ENCODE measurements at places on chromosomes 4 and X. TPM values are rescaled to one million over a fixed set of nuclear protein-coding genes. Genes with fewer than 3 reads are reported as not detected.
A peak's percentile ranks its signal among the peaks of the same experiment; 100 is the strongest.

DNA sequence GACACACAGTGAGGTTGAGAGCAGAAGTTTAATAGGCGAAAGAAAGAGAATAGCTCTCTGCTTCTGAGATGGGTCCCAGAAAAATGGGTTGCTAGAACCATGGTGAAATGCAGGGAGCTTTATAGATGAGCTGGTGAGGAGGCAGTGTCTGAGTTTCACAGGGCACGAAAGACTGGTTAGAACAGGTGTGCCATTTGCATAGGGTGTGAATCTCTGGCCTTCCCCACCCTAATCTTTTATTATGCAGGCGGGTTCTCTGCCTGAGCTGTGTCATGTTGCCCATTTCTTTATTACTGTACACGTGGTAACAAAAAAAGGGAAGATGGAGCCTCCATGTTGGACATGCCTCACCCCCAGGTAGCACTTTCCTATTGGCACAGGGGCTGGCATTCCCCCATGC, 39.1 kb downstream of the FUNDC1 start:
- H3K27ac ChIP-seq, result no peak overlapping the region
- no peak overlapping the region for H3K4me3 ChIP-seq
- no peaks in the 10 kb centered on the region for H3K4me1 ChIP-seq
- no peak for DNase-seq

DNA sequence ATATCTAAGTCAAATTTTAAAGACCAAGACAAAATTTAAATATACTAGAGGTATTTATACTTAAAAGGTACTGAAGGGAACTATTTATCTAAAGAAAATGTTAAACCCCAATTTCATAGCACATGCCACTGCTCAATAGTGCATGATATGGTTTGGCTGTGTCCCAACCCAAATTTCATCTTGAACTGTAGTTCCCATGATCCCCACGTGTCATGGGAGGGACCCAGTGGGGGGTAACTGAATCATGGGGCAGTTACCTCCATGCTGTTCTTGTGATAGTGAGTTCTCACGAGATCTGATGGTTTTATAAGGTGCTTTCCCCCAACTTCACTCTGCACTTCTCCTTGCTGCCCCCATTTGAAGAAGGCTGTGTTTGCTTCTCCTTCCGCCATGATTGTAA, 32.3 kb downstream of the MAML3 start:
- H3K27me3 ChIP-seq, result no peaks in the 10 kb centered on the region
- no peaks in the 10 kb centered on the region for H3K4me1 ChIP-seq
- no peak for DNase-seq
- no peak overlapping the region for H3K4me3 ChIP-seq
- no peak overlapping the region for H3K27ac ChIP-seq

GRCh38 chr4:165799384-165799815, 73.6 kb upstream of the TLL1 start:
- no peaks in the 10 kb centered on the region for H3K36me3 ChIP-seq
- H3K4me3 ChIP-seq, result no peak overlapping the region
- no peak overlapping the region for H3K27ac ChIP-seq
- no peaks in the 10 kb centered on the region for H3K27me3 ChIP-seq

Gene STS
- total RNA-seq, result 7.2 TPM

DNA sequence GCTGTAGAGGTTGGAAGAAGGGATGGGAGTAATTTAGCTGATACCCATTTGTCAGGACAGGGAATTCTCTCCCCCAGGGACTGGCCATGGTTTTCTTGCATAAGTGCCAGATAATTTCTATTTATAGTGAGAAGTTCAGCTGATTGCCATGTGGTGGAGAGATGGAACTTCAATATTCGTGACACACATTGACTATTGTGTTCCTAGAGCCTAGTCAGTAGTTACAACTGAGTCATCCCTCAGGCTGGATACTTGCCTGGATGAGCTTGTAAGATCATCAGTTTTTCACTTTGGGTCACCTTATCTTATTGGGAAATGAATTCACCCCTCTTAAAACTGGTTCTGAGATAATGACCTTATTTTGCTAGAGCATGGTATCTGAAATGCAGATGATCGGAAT, 32.2 kb downstream of the CFAP299 start:
- H3K27ac ChIP-seq, result no peak overlapping the region
- H3K36me3 ChIP-seq, result no peaks in the 10 kb centered on the region
- no peak for DNase-seq

Gene PABPC4L
- 2.8 TPM for total RNA-seq

- DNase-seq, result peak; percentile 23
- no peak overlapping the region for H3K27ac ChIP-seq
- no peak overlapping the region for H3K4me3 ChIP-seq
- no peaks in the 10 kb centered on the region for H3K27me3 ChIP-seq
Measured at GRCh38 chrX:46628460-46629371, 55.2 kb downstream of the CHST7 start.

GRCh38 chrX:65755786-65756185, 88.3 kb downstream of the MSN start:
- no peak for DNase-seq
- no peaks in the 10 kb centered on the region for H3K27me3 ChIP-seq
- H3K4me1 ChIP-seq, result no peaks in the 10 kb centered on the region
- H3K36me3 ChIP-seq, result no peaks in the 10 kb centered on the region

Gene FAM9C
- total RNA-seq, result not detected

Gene PAGE4
- not detected for total RNA-seq

Gene MAGEA4
- total RNA-seq, result not detected

Gene ATOH1
- not detected for total RNA-seq

DNA sequence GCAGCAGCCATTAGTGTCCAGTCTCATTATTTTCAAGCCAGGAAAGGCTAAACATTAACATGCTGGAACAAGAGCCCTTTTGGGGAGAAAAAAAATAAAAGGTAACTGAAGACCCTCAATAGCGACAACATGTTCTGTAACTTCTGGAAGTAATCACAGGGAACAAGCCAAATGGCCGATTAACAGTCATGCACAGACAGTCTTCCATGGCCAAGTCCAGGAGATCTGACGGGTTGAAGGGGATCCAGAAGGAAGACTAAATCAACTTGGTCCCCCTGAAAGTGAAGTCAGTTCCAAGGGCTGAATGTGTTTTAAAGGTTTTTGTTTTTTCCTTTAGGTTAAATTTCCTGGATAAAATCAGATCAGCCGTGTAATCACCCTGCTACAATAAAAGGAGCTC, 52.5 kb downstream of the LNX1 start:
- no peak overlapping the region for H3K27ac ChIP-seq
- no peak for DNase-seq
- H3K4me3 ChIP-seq, result no peak overlapping the region

DNA sequence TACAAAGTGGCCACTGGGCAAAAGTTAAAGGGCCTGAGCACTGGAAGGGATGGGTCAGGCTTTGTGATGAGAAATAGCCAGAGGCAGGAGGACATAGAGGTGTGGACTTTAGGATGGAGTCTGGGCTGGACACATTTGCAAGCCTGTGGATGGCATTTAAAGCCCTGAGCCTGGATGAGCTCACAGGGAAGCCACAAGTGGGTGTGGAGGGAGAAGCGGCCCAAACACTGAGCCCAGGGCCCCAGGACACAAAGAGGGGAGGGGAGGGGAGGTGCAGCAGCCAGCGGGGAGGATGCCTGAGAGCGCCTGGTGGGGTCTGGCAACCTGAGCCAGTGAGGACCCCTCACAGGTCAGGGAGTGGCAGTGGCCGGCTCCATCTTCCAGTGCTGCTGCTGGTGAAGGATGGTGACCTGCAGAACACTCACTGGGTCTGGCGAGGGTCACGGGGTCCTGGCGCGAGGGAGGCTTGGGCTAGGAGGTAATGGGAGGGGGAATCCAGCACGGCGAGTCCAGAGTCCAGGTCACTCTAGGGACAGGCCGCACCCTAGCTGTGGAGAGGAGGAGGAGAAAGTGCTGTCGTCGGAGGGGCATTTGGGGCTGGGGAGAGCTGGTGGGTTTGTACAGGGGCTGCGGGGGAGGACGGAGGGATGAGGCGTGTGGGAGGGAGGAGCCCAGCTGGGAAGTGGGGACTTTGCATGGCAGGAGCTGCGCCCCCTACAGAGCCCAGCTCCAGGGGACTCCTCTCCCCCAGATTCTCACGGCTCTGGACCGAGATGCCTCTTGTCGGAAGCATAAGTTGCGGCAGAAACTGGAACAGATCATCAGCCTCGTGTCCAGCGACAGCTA, 7.0 kb downstream of the LAGE3 start:
- H3K27ac ChIP-seq, result no peak overlapping the region
- H3K36me3 ChIP-seq, result no peaks in the 10 kb centered on the region
- DNase-seq, result no peak
- H3K4me3 ChIP-seq, result no peak overlapping the region
- H3K4me1 ChIP-seq, result no peaks in the 10 kb centered on the region

- no peak overlapping the region for H3K4me3 ChIP-seq
- no peaks in the 10 kb centered on the region for H3K36me3 ChIP-seq
- no peak overlapping the region for H3K27ac ChIP-seq
- H3K27me3 ChIP-seq, result no peaks in the 10 kb centered on the region
- DNase-seq, result no peak
- peaks cover 6% of the 10 kb centered on the region for H3K4me1 ChIP-seq
Measured at GRCh38 chr4:24928708-24929107, 15.9 kb upstream of the CCDC149 start.

Gene TRMT2B
- 28.7 TPM for total RNA-seq

Gene CXCR3
- 0.67 TPM for total RNA-seq

DNA sequence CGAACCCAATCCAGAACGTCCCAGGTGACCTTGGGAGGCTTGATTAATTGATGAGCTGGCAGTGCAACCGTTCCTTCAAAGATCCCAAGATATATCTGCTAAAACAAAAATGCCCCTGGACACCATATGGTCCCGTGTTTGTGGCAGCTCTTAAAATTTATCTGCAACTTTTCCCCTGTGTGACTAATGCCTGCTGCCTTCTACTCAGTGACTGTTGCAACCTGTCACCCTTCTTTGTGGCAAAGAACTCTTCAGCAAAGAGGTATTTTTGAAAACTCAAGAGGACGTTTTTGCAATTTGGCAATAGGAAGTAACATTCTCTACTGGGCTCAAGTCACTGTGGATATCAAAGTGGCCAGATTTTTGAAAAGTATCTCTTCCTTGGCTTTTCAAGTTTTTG, 75.8 kb upstream of the SOD3 start:
- no peak overlapping the region for H3K27ac ChIP-seq
- no peak overlapping the region for H3K4me3 ChIP-seq
- H3K27me3 ChIP-seq, result no peaks in the 10 kb centered on the region
- DNase-seq, result no peak
- no peaks in the 10 kb centered on the region for H3K36me3 ChIP-seq

Gene FGF5
- not detected for total RNA-seq

DNA sequence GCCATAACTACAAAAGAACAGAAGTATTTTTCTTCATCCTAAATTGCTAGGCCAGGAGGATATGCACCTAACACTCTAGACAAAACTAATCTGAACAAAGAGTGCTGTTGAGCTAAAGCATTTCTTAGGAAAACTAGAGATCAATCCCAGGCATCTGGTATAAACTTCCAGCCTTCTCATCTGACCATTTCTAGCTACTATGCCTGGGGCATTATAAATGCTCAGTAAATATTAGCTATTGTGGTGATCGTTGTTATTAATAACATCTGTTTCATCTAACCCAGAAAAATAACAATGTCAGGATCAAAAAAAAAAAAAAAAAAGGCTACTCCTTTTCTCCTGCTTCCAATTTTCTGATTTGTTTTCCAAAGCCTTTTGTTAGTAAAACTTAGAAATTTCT, 7.7 kb upstream of the SLC10A6 start:
- no peaks in the 10 kb centered on the region for H3K36me3 ChIP-seq
- H3K4me3 ChIP-seq, result no peak overlapping the region
- no peak for DNase-seq
- H3K27me3 ChIP-seq, result no peaks in the 10 kb centered on the region
- H3K27ac ChIP-seq, result no peak overlapping the region

Gene VCX
- total RNA-seq, result not detected

Gene NPY1R
- 11.6 TPM for total RNA-seq

- no peak overlapping the region for H3K4me3 ChIP-seq
- DNase-seq, result no peak
- no peak overlapping the region for H3K27ac ChIP-seq
- no peaks in the 10 kb centered on the region for H3K4me1 ChIP-seq
- no peaks in the 10 kb centered on the region for H3K27me3 ChIP-seq
Measured at GRCh38 chrX:51853251-51853650, 40.2 kb upstream of the MAGED1 start.

Gene ADH1A
- not detected for total RNA-seq

DNA sequence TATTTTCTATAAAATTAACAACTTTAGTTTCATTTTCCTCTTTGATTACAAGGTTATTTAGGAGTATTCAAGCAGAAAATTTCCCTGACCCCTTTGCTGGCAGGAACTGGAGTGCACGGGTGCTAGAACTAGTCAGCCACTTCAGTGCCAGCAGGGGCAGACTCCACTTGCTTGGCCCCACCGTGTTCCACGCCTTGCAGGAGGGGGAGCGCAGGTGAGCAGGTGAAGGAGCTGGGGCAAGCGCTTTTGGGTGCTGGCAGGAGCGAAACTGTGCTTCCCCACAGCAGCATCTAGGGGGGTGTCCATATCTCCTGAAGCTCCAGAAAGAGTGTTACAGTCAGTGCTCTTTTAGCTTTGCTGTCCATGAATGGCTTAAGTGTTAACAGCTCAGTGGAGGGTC, 45.5 kb downstream of the MID2 start:
- no peaks in the 10 kb centered on the region for H3K27me3 ChIP-seq
- DNase-seq, result peak; percentile 74
- H3K36me3 ChIP-seq, result no peaks in the 10 kb centered on the region
- peaks cover 6% of the 10 kb centered on the region for H3K4me1 ChIP-seq

Gene TRIML2
- not detected for total RNA-seq

GRCh38 chrX:77436682-77437081, 10.5 kb upstream of the FGF16 start:
- H3K36me3 ChIP-seq, result no peaks in the 10 kb centered on the region
- DNase-seq, result no peak
- no peak overlapping the region for H3K4me3 ChIP-seq
- H3K4me1 ChIP-seq, result no peaks in the 10 kb centered on the region
- no peaks in the 10 kb centered on the region for H3K27me3 ChIP-seq
- no peak overlapping the region for H3K27ac ChIP-seq

DNA sequence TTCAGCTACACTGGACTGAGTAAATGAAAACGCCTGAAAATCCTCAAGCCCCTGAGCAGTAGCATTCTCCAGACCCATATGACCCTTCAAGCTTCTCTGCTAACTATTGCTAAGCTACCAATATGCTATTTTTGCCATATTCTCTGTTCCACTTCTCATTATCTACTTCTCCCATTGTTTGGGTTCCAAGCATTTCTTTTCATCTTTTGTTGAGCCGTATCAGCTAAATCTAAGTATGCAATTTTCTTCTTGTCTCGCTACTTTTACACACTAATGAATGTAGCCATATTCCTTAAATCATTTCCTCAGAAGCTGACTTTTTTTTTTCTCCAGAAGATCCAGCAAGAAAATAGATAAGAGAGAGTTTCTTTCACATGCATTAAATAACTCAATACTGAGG, 128.4 kb downstream of the AGTR2 start:
- no peak for DNase-seq
- H3K4me3 ChIP-seq, result no peak overlapping the region
- no peaks in the 10 kb centered on the region for H3K4me1 ChIP-seq

Gene CD40LG
- total RNA-seq, result not detected

DNA sequence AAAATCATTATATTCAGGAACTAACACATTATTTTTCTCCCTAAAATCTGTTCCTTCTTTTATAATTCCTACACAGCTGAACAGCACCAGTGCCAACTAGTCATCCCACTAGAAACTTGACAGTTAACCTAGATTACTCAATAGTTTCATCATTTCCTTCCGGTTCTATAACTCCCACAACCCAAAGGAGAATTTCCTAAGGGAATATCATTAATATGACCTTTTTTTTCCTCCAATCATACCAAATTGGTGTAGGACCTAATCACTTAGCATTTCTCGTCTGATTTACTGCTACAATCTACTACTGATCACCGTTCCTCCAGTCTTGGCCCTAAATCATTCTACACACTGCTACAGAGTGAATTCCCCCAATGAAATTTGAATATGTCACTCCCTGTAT, 45.9 kb downstream of the WDFY3 start:
- H3K4me3 ChIP-seq, result no peak overlapping the region
- H3K27ac ChIP-seq, result no peak overlapping the region
- no peaks in the 10 kb centered on the region for H3K36me3 ChIP-seq
- DNase-seq, result no peak

Gene GABRG1
- total RNA-seq, result 0.13 TPM

Measured in thyroid gland (tissue), 4 donors.